ENCODE measurements at places on chromosomes 13 and 19.
A peak's percentile ranks its signal among the peaks of the same experiment; 100 is the strongest.

DNA sequence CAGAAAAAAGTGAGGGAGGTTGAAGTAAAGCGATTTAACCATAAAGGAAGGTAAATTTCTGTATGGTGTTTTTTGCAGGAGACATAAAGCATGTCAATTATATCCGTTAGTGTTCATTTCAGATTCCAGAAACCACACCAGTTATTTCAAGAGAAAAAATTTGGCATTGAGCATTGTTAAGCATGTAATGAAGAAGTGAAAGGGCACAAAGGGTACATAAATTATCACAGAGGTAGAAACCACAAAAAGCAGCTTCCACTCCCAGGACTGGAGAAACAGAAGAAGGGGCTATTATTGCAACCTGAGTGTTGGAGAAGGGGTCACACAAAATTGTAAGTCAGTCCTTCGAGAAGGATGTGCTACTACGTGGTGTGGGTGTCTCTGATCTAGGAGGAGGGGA is 72.2 kb upstream of the DACH1 start:
- no peak for DNase-seq

- DNase-seq: no peak
Observed at GRCh38 chr13:73242515-73243015, 183.8 kb downstream of the KLF5 start.

DNA sequence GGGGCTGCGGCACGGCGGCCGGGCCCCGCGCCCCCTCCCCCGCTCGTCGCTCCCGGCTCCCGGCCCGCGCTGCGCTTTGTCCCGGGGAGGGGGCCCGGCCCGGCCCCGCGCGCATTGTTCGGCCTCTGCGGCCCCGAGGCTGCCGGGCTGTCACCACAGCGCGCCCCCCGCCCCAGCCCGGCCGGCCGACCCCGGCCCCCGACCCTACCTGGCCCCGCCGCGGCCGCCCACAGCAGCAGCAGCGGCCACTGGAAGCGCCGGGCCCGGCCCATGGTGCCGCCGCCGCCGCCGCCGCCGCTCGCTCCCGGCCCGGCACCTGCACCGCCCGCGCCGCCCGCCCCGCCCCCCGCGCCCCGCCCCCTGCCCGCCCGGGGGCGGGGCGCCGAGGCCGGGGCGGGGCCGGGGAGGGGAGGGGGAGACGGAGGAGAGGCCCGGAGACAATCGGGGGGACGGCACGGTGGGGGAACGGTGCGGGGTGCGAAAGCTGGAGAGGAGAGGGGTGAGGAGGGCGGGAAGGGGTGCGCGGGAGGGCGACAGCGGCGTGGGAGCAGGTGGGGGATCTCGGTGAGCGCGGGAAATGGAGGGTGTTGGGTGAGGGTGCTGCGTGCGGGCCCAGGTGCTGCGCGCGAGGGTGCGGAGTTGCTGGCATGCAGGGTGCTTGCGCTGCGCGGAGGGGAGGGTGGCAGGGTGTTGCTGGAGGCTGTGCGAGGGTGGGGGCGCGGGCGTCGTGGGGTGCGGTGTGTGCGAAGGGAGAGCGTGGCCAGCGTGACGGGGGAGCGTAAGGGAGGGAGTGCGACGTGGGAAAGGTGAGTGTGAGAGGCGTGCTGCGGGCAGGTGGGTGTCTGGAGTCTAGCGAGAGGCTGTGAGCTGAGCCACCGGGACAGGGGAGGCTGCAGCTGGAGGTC is at the start of gene CADM4:
CADM4 (minus strand) TSS at position 332 of the 905 bp plus-strand sequence; CDS start at position 272, 60 bp downstream.
- peak; percentile 84 for DNase-seq

GRCh38 chr13:112688560-112689302 is 1.1 kb upstream of the ATP11A start:
- DNase-seq: peak; percentile 20

GRCh38 chr13:36026531-36026930 is 104.7 kb downstream of the DCLK1 start:
- DNase-seq: no peak

GRCh38 chr19:54560881-54561385 is 12.7 kb upstream of the LILRA2 start:
- no peak for DNase-seq

- DNase-seq: no peak
Observed at GRCh38 chr19:40742477-40742876, 7.8 kb downstream of the ACTMAP start.

- DNase-seq: no peak
Observed at GRCh38 chr19:3907626-3908265, 25.1 kb upstream of the NMRK2 start.

GRCh38 chr19:40416918-40417642 is 3.9 kb upstream of the PRX start:
- no peak for DNase-seq

DNA sequence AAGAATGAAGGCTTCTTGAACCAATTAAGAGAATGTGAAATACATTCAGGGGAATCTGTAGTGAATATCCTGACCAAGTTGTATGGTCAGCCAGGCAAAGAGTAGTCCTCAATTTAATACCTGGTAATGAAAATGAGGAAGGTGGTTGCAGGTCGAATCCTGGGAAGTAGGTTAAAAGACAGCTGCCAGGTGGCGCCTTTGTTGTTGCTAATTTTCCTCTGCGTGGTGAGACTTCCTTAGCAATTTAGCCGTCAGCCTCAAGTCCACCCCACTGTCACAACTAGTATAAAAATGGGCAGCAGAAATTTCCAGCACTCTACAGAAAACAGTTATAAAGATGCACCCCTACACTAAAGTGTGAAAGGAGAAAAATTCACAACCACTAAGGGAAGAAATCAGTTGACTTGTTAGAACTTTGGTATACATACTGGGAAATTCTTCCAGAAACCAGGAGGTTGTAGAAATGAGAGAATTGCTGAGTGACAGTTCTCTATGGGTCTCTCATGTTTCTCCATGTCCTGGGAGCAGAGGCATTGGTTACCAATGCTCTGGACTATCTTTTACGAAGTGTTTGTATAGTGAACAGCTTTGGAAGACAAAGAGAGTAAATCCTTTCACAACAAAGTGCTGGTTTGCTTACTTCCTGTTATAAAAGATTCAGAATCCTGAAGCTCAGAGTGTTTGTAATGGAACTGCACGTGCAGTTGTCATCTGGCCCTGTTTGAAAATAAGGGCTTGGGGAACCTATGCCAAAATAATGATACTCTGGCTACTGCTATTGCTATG is 235.9 kb downstream of the NHLRC3 start:
- DNase-seq: no peak

DNA sequence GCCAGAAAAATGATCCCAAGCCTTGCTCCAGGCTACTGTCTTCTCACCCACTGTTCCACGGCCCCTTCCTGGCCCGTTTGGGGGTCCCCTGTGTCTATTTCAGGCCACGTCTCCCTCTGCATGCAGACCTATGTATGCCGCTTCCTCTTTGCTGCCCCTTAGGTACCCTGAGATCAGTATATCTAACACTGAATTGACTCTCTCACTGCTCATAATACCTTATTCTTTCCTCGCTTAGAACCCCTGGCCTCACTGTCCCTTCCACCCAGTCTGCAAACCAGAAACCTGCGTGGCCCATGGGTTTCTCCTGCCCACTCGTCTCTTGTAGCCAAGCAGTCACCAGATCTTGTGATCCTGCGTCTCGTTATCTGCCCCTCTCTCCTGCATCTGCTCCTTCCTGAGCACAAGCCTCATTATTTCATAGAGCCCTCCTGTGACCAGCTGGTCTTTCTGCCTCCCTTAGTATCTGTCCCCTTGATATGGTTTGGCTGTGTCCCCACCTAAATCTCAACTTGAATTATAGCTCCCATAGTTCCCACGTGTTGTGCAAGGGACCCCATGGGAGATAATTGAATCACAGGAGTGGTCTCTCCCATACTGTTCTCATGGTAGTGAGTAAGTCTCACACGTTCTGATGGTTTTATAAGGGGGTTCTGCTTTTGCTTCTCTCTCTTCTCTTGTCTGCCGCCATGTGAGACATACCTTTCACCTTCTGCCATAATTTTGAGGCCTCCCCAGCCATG is 109.0 kb upstream of the RNF113B start:
- no peak for DNase-seq

DNA sequence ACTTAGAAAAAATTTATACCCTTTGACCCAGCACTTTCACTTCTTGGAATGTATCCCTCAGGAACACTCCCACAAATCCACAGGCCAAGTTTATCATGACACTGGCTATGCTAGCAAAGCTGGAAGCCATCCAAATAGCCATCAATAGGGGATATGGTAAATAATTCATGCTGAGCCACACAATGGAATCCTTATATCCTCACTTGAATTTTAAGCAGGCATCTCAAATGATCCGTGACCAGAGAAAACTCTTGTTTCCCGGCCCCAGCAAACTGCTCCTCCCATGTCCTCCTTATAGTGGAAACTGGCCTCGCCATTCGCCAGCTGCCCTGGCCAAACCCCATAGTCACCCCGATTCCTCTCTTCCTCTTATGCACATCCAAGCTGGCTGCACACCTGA is 37.6 kb downstream of the GRIK5 start:
- no peak for DNase-seq

DNA sequence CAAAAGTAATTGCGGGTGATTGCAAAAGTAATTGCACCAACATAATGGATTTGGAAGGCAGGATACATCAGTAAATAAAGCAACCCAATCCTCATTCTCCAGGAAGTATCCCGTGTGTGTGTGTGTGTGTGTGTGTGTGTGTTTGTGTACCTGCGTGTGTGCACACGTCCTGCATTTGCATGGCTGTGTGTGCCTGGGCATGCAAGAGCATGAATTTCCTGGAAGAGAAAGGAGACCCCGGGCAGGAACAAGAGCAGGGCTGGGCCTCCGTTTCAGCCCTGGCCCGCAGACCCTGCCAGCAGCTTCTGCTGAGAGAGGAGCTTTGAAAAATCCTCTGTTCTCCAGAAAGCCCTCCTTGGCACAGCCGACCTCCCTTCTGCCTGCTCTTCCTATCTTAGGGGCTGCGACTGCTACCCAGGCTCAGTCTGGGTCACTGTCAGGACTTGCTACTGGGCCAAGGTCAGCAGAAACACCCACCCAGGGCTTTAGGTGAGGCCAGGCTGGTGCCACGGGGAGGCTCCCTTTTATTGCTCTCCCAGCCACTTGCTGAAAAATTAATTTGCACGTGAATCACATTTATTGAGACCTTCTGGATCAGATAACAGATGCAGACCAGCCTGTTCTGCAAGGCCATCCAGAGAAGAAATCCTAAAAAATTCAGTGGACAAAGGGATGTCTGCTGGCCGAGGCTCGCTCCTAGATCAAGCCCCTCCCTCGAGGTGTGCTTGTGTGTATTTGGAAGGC is 258.3 kb downstream of the ZNF536 start:
- DNase-seq: no peak

DNA sequence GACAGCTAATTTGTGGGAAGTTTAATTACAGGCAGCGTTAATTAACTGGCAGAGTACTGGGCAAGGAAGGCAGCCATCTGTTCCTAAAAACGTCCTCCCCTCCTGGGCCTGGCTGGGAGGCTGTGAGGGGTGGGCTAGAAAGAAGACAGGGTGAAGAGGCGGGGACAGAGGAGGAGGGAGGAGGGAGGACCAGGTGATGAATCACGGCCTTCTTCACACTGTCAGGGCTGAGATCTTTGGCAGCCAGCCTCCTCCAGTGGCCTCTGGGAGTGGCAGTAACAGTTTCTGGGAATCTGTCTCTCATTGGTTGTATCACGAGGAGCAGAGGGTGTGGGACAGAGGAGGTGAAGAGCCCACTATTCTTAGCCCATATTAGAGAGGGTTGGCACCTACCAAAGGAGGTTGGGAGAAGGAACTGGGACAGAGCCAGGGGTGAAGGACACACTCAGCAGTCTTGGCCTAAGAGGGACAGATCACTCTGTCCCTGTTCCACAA is 9.6 kb upstream of the ZNRF4 start:
- DNase-seq: no peak
